ENCODE measurements at places on chromosomes 1 and 21.

GRCh38 chr1:90714521-90714951, 2.6 kb downstream of the BARHL2 start:
- peak; percentile 62 for DNase-seq

DNA sequence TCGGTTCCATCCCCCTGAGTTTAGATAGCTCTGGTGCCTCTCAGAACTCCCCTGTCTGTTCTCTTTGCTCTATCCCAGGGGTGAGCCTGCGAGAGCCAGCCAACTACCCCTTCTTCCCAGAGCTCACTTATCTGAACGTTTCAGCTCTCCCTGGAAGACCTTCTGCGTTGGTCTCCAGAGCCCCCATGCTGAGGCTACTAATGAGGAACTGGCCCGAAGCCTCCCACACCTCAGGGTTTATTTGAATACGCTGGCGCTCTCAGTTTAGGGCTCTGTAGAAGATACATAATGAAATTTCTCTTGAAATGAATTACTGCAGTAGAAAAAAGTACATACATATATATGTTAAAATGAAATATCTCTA, 43.5 kb downstream of the TCEANC2 start:
- no peak for DNase-seq

GRCh38 chr1:47437447-47438164, at the start of gene FOXD2:
TSS of gene FOXD2 (plus strand) at chr1:47438044. CDS start at chr1:47438136, 92 bp downstream.
- peak; percentile 82 for DNase-seq

- DNase-seq, result peak; percentile 82
Measured at GRCh38 chr1:167819849-167820683, 93.9 kb downstream of the ADCY10 start.

- no peak for DNase-seq
Measured at GRCh38 chr1:23102289-23102688, 66.4 kb downstream of the LUZP1 start.

GRCh38 chr1:70536708-70537366, 125.8 kb downstream of the CTH start:
- DNase-seq, result no peak

- DNase-seq, result no peak
Measured at GRCh38 chr21:43369124-43369523, 57.8 kb downstream of the SIK1 start.

Measured in GM23338 (cell line).